ENCODE measurements at places on chromosomes 1 and 21. TPM values are rescaled to one million over a fixed set of nuclear protein-coding genes. Genes with fewer than 3 reads are reported as not detected.

TACSTD2 gene
- total RNA-seq: 203 TPM

FOXO6 gene
- 1.7 TPM for total RNA-seq

GJC2 gene
- total RNA-seq: 4.4 TPM

DNAJC28 gene
- total RNA-seq: 1.5 TPM

GSTM5 gene
- 21.1 TPM for total RNA-seq

AK4 gene
- 22.1 TPM for total RNA-seq

KRTAP19-3 gene
- total RNA-seq: not detected

OR6Y1 gene
- not detected for total RNA-seq

RAB25 gene
- 52.1 TPM for total RNA-seq

DNA sequence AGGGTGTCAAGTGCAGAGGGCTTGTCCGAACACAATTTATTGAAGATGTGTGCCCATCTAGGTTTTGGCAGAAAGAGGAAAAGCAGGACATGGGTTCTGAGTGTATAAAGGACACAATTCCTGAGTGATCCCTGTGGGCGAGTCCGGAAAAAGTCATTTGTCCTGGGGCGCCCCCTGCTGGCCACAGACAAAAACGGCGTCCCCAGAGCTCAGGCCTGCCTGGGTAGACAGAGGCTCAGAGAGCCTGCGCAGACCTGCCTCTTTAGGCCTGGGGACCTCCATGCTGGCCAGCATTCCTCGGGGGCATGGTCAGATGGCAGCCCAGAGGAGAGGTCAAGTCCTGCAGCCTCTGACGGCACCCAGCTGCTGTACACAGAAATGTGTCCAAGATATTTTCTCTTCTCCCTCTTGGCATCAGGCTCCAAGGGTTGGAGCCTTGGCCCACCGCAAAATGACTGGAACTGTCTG is 65.5 kb upstream of the LRP8 start:
- no peaks in the 10 kb centered on the region for H3K4me1 ChIP-seq

- no peak for DNase-seq
- peak overlapping the region; percentile 35 for H3K4me3 ChIP-seq
- H3K4me1 ChIP-seq: peaks cover 60% of the 10 kb centered on the region
- no peaks in the 10 kb centered on the region for H3K27me3 ChIP-seq
- H3K36me3 ChIP-seq: no peaks in the 10 kb centered on the region
Observed at GRCh38 chr1:31579374-31579773, 3.1 kb downstream of the TINAGL1 start.

DNA sequence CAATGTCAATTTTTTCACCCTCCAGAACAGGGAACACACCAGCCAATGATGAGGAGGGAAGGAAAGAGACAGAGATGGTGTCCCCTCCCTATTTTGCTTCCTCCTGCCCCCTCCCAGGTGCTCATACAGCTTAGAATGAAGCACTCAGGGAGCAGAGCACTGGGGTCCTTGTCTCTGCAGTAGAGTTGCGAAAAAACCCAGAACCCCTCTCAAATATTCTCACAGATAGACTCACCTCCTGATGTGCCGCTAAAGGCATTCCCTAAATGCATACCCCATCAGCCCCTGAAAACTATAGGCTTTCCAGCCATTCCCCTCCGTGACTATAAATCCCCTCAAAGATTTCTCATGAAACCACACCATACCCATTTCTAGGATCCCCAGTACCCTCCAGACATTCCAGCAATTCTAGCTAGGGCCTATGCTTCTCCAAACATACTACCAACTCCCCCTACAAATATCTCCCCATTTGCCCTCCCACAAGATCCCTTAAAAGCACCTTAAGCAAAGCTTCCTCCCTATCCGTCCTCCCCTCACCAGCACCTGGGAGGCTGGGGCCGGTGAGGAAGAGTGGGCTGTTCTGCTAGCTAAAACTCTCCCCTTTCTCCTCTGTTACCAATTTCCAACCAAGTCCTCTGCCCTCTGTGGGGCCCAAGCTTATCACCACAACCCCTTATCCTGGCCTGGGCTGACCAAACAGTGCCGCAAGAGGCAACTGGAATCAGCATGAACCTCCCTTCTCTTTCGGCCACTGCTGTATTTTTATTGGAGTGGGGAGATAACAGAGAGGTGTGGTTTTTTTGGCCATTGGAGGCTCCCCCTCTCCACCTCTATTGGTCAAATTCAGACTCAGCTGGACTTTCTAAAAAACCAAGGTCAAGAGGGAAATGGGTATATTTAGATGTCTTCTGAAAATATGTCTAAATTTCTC is 54.7 kb downstream of the RHBG start:
- H3K27ac ChIP-seq: no peak overlapping the region
- H3K36me3 ChIP-seq: no peaks in the 10 kb centered on the region
- DNase-seq: no peak
- peaks cover 26% of the 10 kb centered on the region for H3K4me1 ChIP-seq
- no peak overlapping the region for H3K4me3 ChIP-seq

DNA sequence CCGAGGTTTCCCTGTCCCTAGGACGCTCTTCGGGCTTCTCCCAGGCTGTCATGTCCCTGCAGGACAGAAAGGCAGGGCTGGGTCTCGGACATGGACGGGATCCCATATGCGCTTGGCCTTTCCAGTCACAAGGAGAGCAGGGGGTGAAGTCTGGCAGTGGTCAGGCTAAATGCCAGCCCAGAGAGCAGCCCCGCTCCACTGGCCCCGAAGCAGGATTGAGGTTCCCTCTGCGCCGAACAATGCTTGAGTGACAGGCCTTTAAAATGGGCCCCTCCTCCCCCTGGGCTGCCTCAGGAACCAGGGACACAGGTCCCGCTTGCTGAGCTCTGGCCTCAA is 12.7 kb downstream of the DRAXIN start:
- no peaks in the 10 kb centered on the region for H3K36me3 ChIP-seq
- H3K27me3 ChIP-seq: no peaks in the 10 kb centered on the region
- peaks cover 11% of the 10 kb centered on the region for H3K4me1 ChIP-seq

DNA sequence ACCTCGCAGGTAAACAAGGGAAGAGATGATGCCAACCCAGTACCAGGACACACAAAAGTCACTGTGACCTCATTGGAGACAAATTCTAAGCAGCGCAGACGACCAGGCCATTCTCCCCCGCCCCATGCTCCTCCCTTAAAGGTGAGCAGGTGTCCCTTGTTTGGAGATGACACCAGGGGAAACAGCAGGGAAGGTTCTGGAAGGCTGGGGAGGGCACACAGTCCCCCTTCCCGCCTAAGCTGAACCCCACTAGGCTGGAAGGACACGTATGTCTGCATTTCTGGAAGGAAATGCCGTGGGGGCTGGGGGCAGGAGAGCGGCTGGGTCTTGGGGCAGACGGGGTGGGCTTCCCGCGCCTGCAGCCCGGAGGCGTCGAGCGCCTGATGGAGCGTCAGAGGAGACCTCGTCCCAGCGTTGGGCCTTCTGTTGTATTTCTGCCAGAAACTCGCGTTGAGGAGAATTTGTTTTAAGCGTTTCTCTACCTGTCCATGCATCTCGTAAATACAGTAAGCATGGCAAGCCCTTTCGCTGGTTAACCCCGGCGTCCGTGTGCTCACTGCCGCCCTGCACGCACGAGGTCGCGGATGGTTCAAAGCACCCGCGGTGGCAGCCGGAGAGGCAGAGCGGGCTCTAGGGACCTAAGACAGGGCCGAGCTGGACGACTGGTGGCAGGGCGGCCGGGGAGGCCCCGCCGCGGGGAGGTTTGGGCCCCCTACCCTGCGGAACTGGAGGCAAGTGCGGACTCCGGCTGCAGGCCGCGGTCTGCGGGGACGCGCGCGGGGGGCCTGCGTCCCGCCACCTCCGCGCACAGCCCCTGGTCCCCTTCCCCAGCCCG is 1.2 kb upstream of the LHX4 start:
- H3K27ac ChIP-seq: no peak overlapping the region
- peaks cover 38% of the 10 kb centered on the region for H3K27me3 ChIP-seq
- peak overlapping the region; percentile 52 for H3K4me3 ChIP-seq
- no peak for DNase-seq
- H3K4me1 ChIP-seq: peaks cover 41% of the 10 kb centered on the region

DNA sequence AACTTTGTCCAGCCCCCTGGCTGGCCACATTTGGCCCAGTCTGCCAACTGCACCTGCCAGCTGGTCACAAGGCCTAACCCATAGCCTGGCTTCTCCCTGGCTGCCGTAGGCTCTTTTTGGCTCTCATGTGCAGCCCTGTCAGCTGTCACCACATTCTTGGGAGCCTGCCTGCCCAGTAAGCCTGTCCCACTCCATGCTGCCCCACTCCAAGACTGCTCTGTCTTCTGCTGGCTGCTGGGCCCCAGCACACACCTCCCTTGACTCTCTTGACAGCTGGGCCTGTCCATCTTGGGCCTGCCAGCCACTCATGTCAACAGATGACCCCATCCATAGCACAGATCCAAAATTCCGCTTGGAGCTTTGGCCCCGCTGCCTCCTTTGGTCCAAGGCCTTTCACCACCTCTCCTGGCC is 74.3 kb upstream of the EDN2 start:
- H3K4me1 ChIP-seq: no peaks in the 10 kb centered on the region
- H3K27me3 ChIP-seq: no peaks in the 10 kb centered on the region
- DNase-seq: no peak
- no peak overlapping the region for H3K4me3 ChIP-seq
- H3K36me3 ChIP-seq: no peaks in the 10 kb centered on the region

DNA sequence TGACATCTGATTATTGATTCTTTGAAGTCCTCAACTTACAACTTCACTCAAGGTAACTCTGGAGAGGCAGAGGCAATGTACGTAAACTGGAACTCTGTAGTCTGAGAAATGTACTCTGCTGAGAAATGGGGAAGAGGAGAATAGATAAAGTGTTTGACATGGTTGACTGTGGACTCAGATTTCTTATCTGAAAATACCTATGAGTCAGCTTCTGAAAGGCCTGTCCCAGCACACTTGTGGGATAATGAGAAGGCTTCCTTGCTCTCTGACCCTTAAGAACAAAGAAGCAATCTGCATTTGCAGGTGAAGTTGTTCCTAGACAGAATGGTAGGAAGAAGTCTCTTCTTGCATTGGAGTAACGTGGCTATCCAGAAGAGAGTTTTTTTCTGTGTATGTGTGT is 1573.5 kb downstream of the BRINP3 start:
- no peaks in the 10 kb centered on the region for H3K36me3 ChIP-seq
- no peak overlapping the region for H3K27ac ChIP-seq
- DNase-seq: no peak
- no peaks in the 10 kb centered on the region for H3K4me1 ChIP-seq
- no peaks in the 10 kb centered on the region for H3K27me3 ChIP-seq
- no peak overlapping the region for H3K4me3 ChIP-seq

DNA sequence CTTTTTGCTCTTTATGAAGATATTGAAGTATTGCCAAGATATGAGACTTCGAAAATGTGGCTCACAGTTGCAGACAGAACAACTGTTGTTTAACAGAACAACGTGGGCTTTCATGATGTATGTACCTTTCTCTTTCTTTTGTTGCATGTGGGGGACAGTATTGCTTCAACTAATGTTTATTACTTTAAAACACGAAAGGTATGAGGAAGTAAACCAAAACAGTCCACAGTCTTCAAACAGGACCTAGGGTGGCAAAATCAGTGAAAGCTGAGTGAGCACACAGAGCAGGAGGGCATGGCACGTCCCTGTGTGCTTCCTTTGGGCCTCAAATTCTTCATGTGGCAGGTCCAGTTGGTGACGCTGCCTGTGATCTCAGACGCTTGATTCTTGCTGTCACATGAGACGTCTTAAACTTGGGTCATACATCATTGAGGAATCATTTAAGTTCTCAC is 7.8 kb upstream of the CHAF1B start:
- no peak overlapping the region for H3K4me3 ChIP-seq
- no peak overlapping the region for H3K27ac ChIP-seq
- peaks cover 56% of the 10 kb centered on the region for H3K36me3 ChIP-seq
- no peak for DNase-seq

DNA sequence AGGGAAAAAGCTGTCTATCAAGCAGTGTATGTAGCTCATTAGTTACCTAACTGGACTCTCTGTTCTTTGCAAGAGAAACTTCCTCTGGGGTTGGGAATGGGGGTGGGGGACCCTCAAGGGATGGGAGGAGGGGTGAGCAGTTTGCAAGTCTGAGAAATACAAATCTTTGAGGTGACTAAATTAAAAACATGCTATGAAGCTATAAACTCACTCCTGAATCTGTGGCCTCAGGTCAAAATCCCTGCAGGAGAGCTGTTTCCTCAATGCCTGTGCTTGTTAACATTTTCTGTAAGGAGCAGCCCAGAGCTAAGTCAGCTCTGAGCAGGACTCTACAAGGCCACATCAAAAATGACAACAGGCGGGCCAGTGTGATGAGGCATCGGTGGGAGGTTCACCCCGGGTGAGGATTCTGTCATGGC is 32.8 kb upstream of the PTPRC start:
- no peaks in the 10 kb centered on the region for H3K36me3 ChIP-seq
- H3K4me3 ChIP-seq: no peak overlapping the region
- DNase-seq: no peak
- no peaks in the 10 kb centered on the region for H3K27me3 ChIP-seq
- H3K27ac ChIP-seq: no peak overlapping the region

- H3K4me3 ChIP-seq: no peak overlapping the region
- no peaks in the 10 kb centered on the region for H3K27me3 ChIP-seq
- H3K27ac ChIP-seq: no peak overlapping the region
- DNase-seq: no peak
- peaks cover 4% of the 10 kb centered on the region for H3K4me1 ChIP-seq
- no peaks in the 10 kb centered on the region for H3K36me3 ChIP-seq
Observed at GRCh38 chr1:182631954-182632353, 27.8 kb upstream of the RGS16 start.

DNA sequence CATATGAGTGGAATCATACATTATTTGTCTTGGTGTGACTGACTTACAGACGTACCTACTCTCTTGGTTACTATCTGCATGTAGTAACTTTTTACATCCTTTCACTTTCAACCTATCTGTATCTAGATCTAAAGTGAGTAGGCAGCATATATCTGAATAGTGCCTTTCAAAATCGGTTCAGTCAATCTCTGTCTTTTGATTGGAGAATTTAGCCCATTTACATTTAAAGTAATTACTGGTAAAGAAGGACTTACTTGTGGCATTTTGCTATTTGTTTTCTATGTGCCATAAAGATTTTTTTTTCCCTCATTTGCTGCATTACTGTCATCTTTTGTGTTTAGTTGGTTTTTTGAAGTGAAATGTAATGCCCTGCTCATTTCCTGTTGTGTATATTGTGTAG is 14.2 kb downstream of the UTS2 start:
- no peak overlapping the region for H3K27ac ChIP-seq
- no peaks in the 10 kb centered on the region for H3K4me1 ChIP-seq
- peaks cover 6% of the 10 kb centered on the region for H3K36me3 ChIP-seq
- no peak for DNase-seq
- no peaks in the 10 kb centered on the region for H3K27me3 ChIP-seq
- H3K4me3 ChIP-seq: no peak overlapping the region

DNA sequence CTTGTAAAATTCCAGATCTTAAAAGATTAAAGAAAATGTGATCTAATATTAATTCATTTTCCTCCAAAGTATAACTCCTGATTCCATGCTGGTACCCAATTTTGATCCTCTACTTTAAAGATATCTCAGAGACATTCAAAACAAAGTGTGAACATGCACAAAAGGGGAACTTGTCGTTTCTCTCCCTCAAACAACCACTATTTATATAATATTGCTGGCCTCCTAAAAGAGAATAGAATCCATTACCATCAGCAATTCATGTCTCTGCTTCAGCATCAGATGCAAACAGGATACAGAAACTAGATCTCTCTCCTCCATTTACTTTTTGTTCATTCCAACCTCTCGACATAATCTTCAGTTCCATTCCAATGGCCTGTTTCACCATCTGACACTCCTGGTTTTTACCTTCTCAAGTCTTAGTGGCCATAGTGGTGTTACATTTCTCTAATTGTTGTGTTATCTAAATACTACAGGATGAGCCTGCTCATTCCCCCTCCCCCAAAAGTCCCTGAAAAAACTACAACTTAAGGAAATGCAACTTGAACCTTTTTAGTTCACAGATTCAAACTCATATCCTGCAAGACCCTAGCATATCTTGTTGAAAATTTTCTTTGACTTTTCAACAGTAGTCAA is 4.1 kb downstream of the NRIP1 start:
- DNase-seq: no peak
- no peaks in the 10 kb centered on the region for H3K36me3 ChIP-seq
- H3K4me1 ChIP-seq: peaks cover 61% of the 10 kb centered on the region
- no peak overlapping the region for H3K4me3 ChIP-seq
- H3K27ac ChIP-seq: peak overlapping the region; percentile 46
- H3K27me3 ChIP-seq: no peaks in the 10 kb centered on the region
